Mesenteric fat pad (tissue), 1 donor: ENCODE measurements at places on chromosomes 3 and 15. TPM values are rescaled to one million over a fixed set of nuclear protein-coding genes. Genes with fewer than 3 reads are reported as not detected.

The CCDC80 gene
- 426 TPM for total RNA-seq

The HHLA2 gene
- 0.32 TPM for total RNA-seq

The ALS2CL gene
- total RNA-seq = 8.4 TPM

The DBR1 gene
- 11.1 TPM for total RNA-seq

The IMPG2 gene
- 0.13 TPM for total RNA-seq

The ECE2 gene
- not detected for total RNA-seq

The VPS33B gene
- total RNA-seq = 13.4 TPM

The RETNLB gene
- not detected for total RNA-seq

The MB21D2 gene
- 3.3 TPM for total RNA-seq

The RPL39L gene
- 6.5 TPM for total RNA-seq

The SPTBN5 gene
- total RNA-seq = 1.6 TPM

The TRIM59 gene
- total RNA-seq = 0.48 TPM

The PPM1L gene
- total RNA-seq = 12.7 TPM

The SOX2 gene
- not detected for total RNA-seq

The SH2D7 gene
- total RNA-seq = not detected

The ZNF385D gene
- 18.5 TPM for total RNA-seq

The SCAMP5 gene
- total RNA-seq = 1.7 TPM

The ISLR gene
- total RNA-seq = 35.5 TPM

The SUSD5 gene
- total RNA-seq = 0.26 TPM

The CPEB1 gene
- 2.5 TPM for total RNA-seq

The FOXP1 gene
- total RNA-seq = 74.2 TPM

The COMMD4 gene
- total RNA-seq = 41.5 TPM

The MEX3B gene
- total RNA-seq = 1.0 TPM

The CELSR3 gene
- 0.64 TPM for total RNA-seq

The FBLN2 gene
- 269 TPM for total RNA-seq

The WDR49 gene
- total RNA-seq = 0.64 TPM

The UQCC5 gene
- 23.2 TPM for total RNA-seq

The CLDN16 gene
- total RNA-seq = not detected

The SLC28A1 gene
- 0.19 TPM for total RNA-seq

The COL7A1 gene
- 0.84 TPM for total RNA-seq

The TMEM108 gene
- 1.5 TPM for total RNA-seq

The SOX14 gene
- total RNA-seq = not detected

The CCDC54 gene
- total RNA-seq = not detected

The SLC24A5 gene
- not detected for total RNA-seq

The FEZF2 gene
- total RNA-seq = not detected

The SNX33 gene
- total RNA-seq = 25.1 TPM

The BNC1 gene
- 0.42 TPM for total RNA-seq

The DUOXA2 gene
- total RNA-seq = not detected
